NB4 (cell line): ENCODE measurements at places on chromosomes 11 and 22.

DNA sequence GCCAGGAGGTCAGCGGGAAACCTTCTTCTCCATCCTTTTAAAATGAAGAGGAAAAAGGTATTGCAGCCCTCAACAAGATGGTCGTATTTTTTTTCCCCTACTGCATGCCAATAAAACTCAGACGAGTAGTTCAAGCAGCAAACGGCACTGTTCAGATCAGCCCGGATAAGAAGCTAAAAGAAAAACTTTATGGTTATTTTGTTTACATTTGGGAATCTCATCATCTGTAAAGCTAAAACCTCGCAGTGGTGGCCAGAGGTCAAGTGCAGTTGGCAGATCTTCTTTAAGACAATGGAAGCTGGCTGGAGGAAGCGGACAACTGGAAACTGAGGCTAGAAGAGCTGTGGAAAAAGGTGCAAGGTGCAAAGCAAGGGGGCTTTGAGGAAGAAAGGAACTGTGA is 31.0 kb upstream of the CHRM4 start:
- DNase-seq: no peak

DNA sequence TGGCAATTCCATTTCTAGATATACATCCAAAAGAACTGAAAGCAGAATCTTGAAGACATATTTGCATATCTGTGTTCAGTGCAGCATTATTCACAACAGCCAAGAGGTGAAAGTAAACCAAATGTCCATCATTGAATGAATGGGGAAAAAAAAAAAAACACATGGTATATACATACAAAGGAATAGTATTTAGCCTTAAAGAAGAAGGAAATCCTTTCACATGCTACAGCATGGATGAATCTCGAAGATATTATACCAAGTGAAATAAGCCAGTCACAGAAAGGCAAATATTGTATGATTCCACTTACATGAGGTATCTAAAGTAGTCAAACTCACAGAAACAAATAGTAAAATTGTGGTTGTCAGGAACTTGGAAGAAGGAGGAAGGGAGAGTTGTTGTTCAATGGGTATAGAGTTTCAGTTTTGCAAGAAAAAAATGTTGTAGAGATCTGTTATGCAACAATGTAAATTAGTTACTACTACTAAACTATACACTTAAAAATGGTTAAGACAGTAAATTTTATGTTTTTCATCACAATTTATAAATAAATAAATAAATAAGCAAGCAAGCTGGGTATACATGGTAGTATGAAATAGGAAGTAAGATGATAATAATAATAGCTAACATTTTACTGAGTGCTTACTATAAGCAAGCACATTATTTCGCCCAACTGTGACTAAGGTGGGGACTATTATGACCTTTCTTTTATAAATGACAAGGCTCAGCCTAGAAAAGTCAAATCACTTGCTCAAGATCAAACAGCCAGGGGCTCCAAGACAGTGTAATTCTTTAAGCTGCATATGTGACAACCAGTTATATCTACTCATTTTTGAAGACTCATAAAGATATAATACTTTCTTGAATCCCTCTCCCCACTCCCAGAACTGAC is 50.0 kb downstream of the FAM168A start:
- no peak for DNase-seq

GRCh38 chr22:28999919-29000556 is 61.6 kb downstream of the C22orf31 start:
- DNase-seq: no peak

DNA sequence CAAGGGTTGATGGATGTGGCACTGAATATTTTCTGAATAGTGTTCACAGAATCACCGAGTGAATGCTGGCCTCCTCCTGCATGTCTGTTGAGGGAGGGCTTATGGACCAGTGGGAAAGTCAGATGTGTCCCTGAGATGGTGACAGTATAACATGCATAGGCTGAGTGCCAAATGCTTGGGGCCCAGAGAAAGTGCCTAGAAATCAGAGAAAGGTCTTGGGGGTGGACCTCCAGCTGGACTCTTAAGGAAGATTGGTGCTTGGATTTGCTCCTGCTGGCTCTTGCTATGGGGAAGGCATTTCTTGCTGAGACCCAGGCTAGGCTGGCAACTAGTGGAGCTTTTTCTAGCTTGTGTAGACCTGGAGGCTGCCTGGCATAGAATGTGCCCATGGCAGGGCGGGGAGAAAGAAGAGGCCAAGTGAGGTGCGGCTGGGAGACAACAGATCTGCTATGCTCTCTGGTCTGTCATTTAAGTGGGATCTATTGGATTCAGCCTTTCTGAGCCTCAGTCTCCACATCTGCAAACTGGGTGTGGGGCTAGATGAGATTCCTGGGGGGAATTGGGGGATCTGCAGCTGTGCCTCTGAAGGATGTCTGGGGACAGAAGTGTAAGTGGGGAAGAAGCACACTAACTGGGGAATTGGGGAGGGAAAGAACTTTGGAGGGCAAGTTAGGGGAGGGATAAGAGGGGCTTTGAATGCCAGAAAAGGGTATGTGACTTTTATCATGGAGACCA is 27.4 kb downstream of the ZNRF3 start:
- DNase-seq: no peak

GRCh38 chr11:20005747-20006146 is 154.5 kb downstream of the DBX1 start:
- no peak for DNase-seq

DNA sequence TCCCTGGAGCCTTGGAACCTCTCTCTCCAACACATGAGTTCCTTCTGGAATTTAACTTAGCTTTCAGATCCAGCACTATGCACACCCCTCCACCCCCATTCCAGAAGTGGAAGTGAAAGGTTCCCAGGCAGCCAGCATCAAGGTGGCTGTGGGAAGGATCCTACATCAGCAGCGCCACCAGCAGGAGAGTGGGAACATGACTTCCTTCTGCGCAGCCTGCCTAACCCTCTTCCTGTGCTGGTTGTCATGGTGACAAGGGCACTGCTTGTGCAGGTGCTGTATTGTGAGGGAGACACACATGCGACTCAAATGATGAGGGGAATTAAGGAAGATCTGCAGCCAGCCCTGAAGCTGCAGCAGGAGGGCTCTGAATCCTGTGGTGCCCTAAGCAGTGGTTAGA is 904.5 kb upstream of the API5 start:
- DNase-seq: peak; percentile 14

- DNase-seq: peak; percentile 53
These were observed 8.9 kb downstream of the GDPD5 start for GRCh38 chr11:75516886-75517285.

DNA sequence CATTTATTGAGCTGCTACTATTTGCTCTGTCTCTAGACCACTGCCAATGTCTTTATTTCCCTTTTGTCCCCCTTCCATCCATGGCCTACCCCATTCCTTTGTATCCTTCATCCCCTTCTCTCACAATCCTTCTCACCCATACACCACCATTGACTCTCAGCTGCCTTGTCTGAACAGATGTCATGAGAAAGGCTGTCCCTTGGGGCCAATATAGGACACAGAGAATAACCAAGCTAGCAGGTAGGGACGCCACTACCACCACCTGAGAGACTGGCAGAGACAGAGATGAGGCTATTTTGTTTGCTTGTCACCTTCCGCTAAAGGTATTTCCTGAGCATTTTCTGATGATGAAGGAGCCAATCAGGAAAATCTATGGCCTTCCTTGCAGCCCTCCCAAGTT is 138.9 kb downstream of the CD44 start:
- no peak for DNase-seq

DNA sequence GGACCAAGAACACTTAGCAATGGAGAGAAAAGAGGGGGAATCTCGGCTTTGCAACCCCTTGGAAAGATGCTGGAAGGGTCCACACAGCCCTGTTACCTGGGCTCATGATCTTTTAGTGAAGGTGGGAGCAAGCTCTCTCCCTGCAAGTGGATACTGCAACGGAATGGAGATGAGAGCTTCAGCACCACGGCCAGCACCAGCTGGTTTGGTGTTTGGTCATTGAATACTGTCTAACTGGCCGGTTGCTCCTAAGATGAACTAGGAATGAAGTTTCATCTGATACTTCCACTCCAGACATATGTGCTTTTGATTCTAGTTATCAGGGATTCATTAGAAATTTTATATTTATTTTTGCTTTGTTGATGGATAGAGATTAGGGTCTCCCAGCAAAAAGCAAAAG is 16.3 kb downstream of the HTR3A start:
- peak; percentile 53 for DNase-seq

DNA sequence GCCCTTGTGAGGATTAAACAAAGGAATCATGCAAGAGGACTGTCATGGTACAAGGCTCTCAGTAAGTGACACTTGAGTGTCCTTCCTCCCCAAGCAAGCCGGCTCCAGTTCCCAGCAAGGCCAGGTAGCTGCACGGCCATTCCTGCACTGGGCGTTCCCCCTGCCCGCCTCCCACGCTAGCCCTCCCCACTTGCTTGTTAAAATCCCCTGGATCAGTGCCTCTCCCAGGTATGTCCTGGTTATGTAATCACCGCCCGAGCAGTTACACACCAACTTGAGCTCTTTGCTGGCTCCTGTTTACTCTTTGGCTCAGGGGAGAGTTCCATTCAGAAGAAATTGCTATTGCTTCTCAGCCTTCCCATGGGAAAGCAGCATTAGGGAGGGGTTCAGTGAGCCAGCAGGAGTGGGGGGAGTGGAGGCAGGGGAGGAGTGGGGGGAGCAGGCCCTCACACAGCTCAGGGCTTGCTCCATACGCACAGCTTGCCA is 19.4 kb upstream of the MYEOV start:
- DNase-seq: no peak

DNA sequence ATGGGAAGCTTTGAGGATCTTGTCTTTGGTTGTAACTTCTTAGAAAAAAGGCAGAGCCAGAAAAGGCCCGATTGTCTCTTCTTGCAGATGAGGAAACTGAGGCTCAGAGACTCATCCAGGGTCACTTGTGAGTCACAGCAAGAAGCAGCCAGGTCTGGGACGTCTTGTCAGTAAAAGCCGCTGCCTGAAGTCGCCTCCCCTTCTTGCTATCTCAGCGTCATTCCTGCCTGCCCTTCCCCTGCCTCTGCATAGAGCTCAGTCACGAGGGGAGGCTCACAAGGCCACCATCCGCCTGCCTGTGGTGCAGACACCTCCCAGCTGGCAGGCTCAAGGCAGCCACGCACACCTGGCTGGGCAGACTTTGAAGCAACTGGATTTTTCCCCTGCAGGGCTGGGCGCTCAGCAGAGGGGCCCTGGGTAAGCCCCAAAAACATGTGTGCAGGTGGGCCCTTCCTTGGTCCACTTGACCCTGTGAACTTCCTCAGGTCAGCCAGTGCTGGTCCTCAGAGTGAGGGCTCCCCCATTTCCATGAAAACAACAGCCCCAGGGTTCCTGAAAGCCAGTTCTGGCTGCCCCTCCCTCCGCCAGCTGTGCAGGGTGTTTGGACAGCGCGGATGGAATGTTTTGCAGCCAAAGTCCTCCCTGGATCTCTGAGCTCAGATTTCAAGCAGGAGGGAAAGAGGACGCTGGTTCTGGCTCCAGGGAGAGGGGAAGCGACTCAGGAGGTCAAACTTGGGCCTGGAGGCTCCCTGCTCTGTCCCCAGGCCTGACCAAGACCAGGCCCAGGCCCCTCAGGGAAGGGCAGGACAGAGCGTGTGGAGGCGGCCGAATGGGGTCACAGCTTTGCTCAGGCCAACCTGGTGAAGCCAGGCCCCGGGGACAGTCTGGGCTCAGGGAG is 6.0 kb upstream of the RAB3IL1 start:
- no peak for DNase-seq

DNA sequence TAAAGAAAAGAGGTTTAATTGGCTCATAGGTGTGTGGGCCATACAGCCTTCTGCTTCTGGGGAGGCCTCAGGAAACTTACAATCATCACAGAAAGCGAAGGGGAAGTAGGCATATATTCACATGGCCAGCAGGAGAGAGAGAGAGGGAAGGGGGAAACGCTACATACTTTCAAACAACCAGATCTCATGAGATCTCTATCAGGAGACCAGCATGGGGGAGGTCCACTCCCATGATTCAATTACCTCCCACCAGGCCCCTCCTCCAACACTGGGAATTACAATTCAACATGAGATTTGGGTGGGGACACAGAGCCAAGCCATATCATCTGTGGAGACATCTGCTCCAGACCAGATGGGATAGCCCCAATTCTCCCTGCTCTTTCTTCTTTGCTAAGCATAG is 866.0 kb downstream of the BRD1 start:
- no peak for DNase-seq

GRCh38 chr11:4125141-4125540 is 30.5 kb downstream of the RRM1 start:
- DNase-seq: no peak

DNA sequence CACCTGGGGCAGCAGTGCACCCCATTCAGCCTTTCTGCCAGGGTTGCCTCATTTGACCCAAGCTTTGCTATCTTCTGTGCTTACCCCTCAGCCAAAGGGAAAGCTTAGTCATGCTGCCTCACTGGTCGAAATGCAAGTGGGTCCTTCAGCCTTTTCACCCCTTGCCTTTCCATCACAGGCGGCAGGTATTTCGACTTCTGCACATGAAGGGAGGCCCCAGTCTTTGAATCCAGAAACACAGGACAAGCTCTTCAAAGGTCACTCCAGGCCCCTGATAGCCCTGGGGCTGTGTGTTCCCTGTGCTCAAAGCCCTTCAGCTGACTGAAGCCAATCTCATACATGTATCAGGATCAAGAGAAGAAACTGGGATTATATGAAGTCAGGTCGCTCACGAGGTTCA is 129.7 kb downstream of the SNX19 start:
- DNase-seq: no peak

DNA sequence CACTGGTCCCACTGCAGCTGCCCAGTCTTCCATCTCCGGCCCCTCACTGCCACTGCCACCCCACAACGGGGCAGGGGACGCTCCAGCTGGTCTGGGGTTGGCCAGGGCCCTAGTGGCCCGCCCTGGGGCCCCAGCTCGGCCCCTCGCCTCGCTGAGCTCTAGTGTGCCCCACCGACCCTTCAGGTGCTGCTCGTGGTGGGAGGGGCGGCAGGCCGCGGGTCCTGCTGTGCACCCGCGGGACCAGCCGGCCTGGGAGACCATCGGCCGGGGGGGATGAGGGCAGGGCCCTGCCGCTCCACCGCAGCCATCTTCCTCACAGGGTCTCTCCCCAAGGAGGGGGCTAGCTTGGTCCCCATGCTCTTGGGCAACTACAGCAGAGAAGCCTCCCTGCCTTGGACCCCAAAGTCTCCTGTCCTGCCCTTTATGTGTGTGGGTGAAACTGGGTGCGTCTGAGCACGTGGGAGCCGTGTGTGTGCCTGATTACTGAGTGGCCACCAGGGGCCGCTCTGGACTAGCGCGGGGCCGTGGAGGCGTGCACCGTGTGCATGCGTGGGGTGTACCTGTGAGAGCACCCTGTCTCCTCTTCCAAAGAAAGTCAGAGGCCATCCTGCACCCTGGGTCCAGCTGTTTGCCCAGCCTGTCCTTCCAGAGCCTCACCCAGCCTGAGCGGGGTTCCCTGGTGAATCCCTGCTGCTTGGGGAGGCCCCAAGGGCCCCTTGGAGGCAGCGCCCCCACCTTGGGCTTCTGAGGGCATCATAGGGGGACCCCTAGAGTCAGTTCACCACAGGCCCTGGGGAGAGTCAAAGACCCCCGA is 6.0 kb upstream of the ACR start:
- peak; percentile 71 for DNase-seq

DNA sequence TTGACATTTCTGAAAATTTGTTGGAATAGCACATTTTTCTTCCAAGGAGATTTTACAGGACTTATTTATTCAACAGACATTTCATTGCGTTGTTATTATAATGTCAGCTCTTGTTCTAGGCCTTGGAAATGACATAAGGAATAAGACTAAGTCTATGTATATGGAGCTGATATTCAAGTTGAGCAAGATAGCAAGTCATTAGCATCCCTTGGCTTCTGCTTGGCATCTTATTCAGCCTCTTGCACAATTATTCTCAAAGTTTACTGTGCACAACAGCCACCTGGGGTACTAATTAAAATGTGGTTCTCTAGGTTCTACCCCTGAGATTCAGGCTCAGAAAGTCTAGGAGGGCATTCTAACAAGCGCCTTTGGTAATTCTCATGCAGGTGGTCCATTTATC is 304.8 kb upstream of the DDI1 start:
- DNase-seq: no peak
